ENCODE measurements at places on chromosomes 7 and 10.

DNA sequence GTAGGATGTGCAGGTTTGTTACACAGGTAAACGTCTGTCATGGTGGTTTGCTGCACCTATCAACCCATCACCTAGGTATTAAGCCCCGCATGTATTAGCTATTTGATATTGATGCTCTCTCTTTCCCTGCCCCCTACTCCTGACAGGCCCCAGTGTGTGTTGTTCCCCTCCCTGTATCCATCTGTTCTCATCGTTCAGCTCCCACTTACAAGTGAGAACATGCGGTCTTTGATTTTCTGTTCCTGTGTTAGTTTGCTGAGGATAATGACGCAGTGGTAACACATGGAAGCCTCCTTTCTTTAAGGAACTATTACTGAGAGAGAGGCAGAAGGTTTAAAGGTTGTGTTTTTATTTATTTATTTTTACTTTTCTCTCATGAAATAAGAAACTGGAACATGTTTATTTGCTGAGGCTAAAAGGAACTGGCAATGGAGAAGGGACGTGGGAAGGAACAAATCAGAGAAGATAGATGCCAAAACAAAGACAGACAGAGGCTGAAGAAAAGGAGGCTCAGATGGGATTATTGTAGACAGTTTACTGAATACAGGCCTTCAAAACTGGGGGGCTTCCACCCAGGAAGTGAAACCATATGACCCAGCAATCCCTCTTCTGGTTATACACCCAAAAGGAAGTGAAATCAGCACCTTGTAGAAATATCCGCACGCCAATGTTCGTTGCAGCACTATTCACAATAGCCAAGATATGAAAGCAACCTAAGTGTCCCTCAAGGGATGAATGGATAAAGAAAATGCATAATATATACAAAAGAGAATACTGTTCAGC lies 556.3 kb downstream of the GRM8 start:
- DNase-seq: no peak

GRCh38 chr10:88385601-88386203 lies 197.4 kb downstream of the RNLS start:
- peak; percentile 20 for DNase-seq

DNA sequence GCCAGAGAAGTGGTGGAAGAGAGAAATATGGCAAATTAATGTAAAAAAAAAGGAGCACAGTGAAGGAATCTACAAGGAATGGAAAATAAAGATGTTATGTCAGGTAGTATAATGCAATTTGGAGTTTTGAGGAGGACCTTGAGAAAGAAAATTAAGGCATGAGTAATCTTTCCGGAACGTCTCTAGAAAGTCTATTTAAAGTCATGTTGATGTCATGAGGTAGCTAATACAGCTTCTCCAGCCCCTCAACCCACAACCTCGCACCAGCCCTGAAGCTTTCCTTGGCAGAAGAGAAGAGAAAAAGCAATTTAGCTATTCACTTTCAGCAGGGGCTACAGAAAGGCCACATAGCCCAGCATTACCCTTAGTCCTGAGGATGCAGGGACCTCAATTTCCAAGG lies 22.5 kb downstream of the TRDMT1 start:
- no peak for DNase-seq

DNA sequence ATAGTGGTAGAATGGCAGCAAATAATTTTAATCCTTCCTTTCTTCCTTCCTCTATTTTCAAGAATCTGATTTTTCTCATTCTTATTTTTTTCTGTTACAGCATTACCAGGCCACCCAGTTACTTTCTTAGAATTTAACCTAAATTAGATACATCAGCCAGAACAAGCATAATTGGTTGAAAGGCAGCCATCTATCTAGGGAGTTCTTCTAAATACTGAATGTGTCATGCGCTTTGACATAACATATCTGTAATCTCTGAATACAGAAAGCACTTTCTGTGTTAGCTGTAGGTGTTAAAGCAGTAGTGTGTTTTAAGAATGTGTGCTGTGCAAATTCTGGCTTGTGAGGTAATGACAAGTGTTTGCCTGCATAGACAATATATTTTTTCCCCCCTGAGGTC lies 97.3 kb downstream of the BTRC start:
- no peak for DNase-seq

DNA sequence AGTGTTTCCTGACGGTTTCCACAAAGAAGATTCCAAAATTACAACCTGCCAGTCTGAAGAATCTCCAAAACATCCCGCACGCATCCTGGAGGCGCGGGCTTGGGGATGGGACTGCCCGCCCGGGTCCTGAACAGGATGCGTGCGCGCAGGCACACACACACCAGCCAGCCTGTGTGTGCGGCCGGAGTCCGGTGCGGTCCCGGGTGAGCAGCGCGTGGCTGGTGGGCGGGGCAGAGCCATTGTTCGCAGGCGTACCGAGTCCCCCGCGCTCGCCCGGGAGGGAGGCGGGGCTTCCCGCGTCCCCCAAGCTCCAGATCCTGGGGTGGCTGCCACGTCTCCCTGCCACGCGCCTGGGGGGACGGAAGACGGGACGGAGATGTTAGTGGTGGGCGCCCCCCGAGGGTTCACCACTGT lies 675 bp upstream of the SCD start:
- DNase-seq: no peak

DNA sequence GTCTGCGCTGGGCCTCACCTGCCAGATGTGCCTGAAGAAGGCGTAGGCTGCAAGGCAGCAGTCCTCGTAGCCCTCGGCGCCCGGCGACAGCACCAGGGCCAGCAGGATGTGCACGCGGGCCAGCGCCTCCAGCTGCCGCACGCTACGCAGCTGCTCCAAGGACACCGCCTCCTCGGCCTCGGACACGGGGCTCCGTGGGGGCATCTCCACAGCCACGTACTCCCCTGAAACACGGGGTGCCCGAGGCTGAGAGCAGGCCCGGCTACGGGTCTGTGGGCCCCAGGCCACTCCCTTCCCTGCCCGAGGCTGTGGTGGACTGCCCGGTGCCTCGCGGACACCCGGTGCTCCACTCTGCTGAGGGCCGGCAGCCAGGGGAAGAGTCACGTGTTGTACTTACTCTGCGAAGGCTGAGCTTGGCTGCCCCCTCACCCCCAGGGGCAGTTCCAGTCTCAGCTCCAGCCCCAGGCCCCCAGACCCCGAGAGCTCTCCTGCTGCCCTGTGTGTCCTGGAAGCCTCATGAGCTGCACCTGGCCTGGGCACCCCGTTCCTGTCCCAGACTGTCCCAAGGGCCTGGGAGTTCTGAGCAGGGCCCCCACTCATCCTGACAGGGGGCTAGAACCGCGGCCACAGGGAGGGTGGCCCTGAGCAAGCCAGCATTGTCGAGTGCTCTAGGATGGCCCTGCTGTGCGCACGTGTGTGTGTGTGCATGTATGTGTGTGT lies 62.8 kb downstream of the CFAP46 start:
- no peak for DNase-seq

Measured in activated CD8-positive, alpha-beta memory T cell treated with anti-CD3 and anti-CD28 coated beads for 1 hour (primary cell).